ENCODE measurements at places on chromosomes 2 and 18. TPM values are rescaled to one million over a fixed set of nuclear protein-coding genes. Genes with fewer than 3 reads are reported as not detected.

DNA sequence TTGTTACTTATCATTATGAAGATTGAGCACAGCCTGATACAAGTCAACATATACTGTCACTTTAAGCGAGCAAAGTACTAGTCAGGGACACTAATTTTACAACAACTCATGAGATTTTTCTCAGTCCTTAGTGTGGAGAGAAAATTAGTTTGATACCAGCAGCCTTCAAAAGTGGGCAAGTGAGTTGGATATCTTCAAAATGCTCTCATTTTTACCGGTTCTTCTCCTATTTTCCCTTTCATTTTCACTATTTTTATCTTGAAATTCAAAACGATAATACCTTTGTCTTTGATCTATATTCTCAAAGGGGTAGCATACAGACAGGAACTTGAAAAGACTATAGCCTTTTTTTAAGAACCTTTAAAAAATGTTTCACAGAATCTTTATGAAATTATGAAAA lies 52.0 kb upstream of the UBXN4 start:
- peaks cover 21% of the 10 kb centered on the region for H3K4me1 ChIP-seq
- no peaks in the 10 kb centered on the region for H3K27me3 ChIP-seq
- peaks cover 12% of the 10 kb centered on the region for H3K36me3 ChIP-seq
- peak overlapping the region; percentile 40 for H3K4me3 ChIP-seq

GRCh38 chr2:194166818-194167217 lies 1490.2 kb upstream of the SLC39A10 start:
- H3K4me3 ChIP-seq, result no peak overlapping the region
- H3K27me3 ChIP-seq, result no peaks in the 10 kb centered on the region
- no peaks in the 10 kb centered on the region for H3K36me3 ChIP-seq
- DNase-seq, result no peak

DNA sequence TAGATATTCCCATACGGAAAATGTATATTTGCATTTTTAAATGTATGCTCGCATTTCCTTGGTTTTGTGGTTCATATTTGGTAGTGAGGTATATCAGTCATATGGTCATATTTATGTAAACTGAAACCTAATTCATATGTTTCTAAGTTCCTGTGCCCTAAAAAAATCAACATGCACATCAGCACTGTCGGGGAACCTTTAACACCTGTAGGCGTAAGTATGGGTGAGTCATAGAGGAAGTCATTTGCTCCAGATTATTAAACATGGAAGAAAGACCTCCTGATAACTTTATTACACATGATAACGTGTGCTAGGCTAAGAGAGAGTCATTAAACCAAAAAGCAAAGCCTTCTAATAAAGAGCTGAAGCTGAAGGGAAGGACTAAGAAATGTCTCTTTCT lies 437.7 kb downstream of the NRXN1 start:
- no peaks in the 10 kb centered on the region for H3K27me3 ChIP-seq
- H3K4me1 ChIP-seq, result no peaks in the 10 kb centered on the region
- H3K27ac ChIP-seq, result no peak overlapping the region
- DNase-seq, result no peak
- no peaks in the 10 kb centered on the region for H3K36me3 ChIP-seq

DNA sequence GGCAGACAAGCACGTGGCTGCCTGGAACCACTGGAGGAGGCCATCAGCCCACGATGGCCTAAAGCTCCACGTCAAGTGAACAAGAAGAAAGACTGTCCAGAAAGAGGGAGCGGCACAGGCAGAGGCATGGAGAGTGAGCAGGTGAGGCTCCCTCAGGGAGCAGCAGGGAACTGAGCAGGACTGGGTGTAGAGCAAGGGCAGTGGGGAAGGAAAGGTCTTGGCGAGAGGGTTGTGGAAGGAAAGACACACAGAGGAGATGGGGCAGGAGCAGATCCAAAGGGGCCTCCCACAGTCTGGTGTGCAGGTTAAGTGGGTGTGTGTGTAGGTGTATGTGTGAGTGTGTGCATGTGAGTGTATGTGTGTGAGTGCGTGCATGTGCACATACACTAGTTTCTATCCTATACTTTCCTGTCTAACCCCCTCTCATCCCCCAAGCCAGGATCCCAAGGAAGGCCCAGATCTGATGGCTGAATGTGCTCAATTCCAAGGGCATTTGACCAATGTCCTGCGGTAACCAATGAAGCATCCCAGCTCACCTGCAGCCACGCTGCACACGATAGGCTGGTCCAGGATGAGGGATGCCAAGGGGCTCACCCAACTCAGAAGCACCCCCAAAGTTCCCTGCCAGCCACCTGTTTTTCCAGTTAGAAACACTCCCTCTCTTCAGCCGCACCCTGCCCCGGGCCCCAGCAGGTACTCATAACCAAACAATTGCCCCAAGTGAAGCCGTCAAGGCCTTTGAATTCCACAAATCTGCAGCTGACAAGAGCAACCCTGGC lies 262.5 kb upstream of the RAB6C start:
- no peaks in the 10 kb centered on the region for H3K36me3 ChIP-seq
- H3K4me1 ChIP-seq, result no peaks in the 10 kb centered on the region
- no peak for DNase-seq
- H3K4me3 ChIP-seq, result no peak overlapping the region

DNA sequence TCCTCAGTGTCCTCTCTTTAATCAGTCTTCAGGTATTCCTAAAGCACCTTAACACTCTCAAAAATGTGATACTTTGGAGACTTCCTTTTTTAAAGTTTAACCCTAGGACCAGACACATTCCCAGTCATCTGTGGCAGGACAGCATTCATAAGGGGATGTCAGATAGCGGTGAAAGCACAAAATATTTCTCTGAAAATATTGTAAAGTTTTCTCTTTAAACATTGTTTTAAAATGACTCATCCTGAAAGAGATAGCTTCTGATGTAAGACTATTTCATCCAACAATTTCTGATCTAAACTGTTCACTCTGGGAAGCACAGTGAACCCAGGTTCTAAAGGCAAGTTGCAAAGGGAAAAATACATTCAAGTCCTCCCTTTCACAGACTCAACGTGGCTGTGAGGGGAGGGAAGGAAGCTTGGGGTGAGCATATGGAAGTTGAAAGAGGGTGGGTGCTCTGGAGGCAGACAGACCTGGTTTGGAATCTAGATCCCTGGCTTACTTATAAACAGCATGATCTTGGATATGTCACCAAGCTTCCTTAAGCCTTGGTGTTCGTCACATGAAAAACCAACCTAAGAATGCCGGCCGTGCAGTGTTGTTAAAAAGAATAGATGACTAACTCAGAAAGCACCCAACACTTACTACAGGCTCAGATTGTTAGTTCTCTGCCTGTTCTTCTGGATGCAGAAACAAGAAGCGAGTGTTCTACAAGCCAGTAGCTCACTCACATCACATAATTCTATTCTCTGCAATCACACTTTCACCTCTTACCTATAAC lies 12.1 kb downstream of the GALNT14 start:
- H3K27me3 ChIP-seq, result peaks cover 2% of the 10 kb centered on the region
- H3K4me1 ChIP-seq, result no peaks in the 10 kb centered on the region
- no peak overlapping the region for H3K4me3 ChIP-seq
- no peak overlapping the region for H3K27ac ChIP-seq
- no peak for DNase-seq

DNA sequence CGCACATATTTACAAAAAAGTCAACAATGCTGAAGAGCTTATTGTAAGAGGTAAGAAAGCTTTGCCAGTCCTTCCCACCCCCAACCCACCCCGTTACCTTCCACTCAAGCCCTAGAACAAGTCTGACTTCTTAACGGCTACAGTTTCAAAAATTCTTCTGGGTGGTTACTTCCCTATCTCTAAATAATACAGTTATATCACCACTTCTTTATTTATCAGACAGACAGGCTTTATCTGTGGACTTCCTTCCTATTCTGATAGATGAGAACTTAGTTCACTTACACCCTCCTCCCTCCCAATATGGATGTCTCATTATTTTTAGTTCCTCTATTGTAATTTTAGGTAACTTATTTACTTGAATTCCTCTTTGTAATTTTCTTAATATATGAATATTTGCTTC lies 26.7 kb upstream of the ACTR3 start:
- no peaks in the 10 kb centered on the region for H3K4me1 ChIP-seq
- H3K27ac ChIP-seq, result no peak overlapping the region
- peaks cover 6% of the 10 kb centered on the region for H3K27me3 ChIP-seq
- no peak overlapping the region for H3K4me3 ChIP-seq

- peaks cover 36% of the 10 kb centered on the region for H3K4me1 ChIP-seq
- DNase-seq, result no peak
- no peak overlapping the region for H3K27ac ChIP-seq
- no peak overlapping the region for H3K4me3 ChIP-seq
- no peaks in the 10 kb centered on the region for H3K36me3 ChIP-seq
Measured at GRCh38 chr2:18546567-18546966, 13.9 kb downstream of the RDH14 start.

DNA sequence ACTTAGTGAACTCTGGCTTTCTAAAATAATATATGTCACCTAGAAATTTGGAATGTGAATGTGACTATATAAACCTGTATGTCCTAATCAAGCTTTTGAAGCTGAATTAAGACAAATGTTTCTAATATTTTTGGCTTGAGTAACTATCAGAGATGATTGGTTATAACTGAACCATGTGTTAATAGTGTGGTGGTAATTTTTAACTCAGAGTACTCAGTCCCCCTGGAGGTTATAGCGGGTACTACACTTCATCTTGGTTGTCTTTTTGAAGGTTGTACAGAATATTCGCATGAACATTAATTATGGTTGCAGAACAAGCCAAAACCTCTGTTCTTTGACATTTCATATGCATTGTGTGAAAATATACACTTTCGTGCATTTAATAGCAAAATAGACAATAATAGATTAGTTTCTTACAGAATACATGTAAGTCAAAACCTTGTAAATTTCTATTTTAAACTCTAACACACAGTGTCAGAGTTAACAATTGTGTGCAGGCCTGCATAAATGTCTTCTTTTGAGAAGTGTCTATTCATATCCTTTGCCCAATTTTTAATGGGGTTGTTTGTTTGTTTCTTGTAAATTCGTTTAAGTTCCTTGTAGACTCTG lies 86.0 kb downstream of the OSBPL6 start:
- no peak overlapping the region for H3K4me3 ChIP-seq
- DNase-seq, result no peak

- no peak overlapping the region for H3K27ac ChIP-seq
- DNase-seq, result peak; percentile 67
- no peak overlapping the region for H3K4me3 ChIP-seq
Measured at GRCh38 chr2:88831792-88832248, 140.3 kb downstream of the RPIA start.

- no peaks in the 10 kb centered on the region for H3K4me1 ChIP-seq
- H3K36me3 ChIP-seq, result no peaks in the 10 kb centered on the region
- no peak overlapping the region for H3K27ac ChIP-seq
- no peak overlapping the region for H3K4me3 ChIP-seq
Measured at GRCh38 chr2:195619590-195619989, 37.4 kb upstream of the SLC39A10 start.

DNA sequence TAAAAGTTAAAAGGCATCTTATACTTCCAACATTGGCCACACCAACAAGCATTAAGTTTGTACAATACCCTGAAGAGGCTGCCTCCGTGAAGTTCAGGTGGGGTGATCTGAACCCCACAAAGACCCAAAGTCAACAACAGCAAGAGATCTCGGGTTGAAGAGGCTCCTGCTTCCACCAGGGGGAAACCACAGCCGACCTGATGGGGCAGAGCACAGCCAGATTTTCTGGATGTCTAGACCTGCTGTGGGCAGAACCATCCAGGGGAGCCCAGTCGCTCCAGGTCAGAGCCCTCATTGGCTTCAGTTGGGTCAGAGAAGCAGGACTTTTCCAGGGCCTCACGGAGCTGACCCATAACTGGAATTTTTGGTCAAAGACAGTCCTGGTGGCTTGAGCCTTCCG lies 66.5 kb upstream of the ACKR3 start:
- peaks cover 32% of the 10 kb centered on the region for H3K27me3 ChIP-seq
- H3K4me3 ChIP-seq, result no peak overlapping the region
- DNase-seq, result no peak
- peaks cover 8% of the 10 kb centered on the region for H3K4me1 ChIP-seq
- H3K27ac ChIP-seq, result no peak overlapping the region

DNA sequence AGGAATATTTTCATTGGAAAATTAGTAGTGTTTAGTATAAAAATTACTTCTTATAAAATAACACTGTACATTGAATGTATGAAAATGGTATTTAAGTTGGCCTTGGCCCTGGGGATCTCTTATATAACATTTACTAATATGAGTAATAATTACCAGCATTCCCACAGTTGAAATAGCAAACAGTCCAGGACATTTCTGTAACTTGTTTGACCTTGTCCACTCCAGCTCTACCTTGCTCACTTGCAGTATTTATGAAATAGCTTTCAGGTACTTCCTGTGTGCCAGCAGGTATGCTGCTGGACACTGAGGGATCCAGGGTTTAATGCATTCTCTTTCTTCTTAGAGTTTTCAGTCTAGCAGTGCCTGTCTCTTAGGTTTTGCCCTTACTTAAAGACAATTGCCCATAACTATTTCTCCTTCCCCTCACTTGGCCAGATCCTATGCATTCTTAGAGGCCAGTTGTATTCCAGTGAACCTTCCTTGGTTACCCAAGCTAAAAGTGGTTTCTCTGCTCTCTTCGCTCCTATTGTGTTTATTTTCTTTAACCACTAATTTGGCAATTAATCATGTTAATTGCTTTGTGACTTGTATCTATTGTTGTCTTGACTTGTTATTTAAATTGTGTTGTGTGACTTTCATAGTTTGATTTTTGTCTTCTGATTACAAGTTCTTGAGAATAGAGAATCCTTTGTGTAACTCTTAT lies 25.9 kb downstream of the BABAM2 start:
- H3K27me3 ChIP-seq, result no peaks in the 10 kb centered on the region
- DNase-seq, result no peak
- H3K27ac ChIP-seq, result no peak overlapping the region
- peaks cover 11% of the 10 kb centered on the region for H3K36me3 ChIP-seq
- H3K4me1 ChIP-seq, result peaks cover 23% of the 10 kb centered on the region
- no peak overlapping the region for H3K4me3 ChIP-seq

GRCh38 chr2:164903204-164903603 lies 52.1 kb downstream of the SLC38A11 start:
- no peaks in the 10 kb centered on the region for H3K4me1 ChIP-seq
- H3K27me3 ChIP-seq, result no peaks in the 10 kb centered on the region
- H3K4me3 ChIP-seq, result no peak overlapping the region
- no peak overlapping the region for H3K27ac ChIP-seq
- no peak for DNase-seq
- H3K36me3 ChIP-seq, result no peaks in the 10 kb centered on the region

GRCh38 chr2:203656522-203657287 lies 49.7 kb upstream of the CD28 start:
- no peak overlapping the region for H3K27ac ChIP-seq
- peaks cover 22% of the 10 kb centered on the region for H3K4me1 ChIP-seq

GRCh38 chr18:7668392-7668791 lies 101.3 kb downstream of the PTPRM start:
- H3K27me3 ChIP-seq, result no peaks in the 10 kb centered on the region
- H3K36me3 ChIP-seq, result no peaks in the 10 kb centered on the region
- H3K4me3 ChIP-seq, result no peak overlapping the region
- no peak for DNase-seq

The ASB18 gene
- not detected for total RNA-seq

The CGREF1 gene
- total RNA-seq, result 2.7 TPM

The DES gene
- not detected for total RNA-seq

The STARD6 gene
- total RNA-seq, result not detected

The IL18R1 gene
- 26.6 TPM for total RNA-seq

The CDH2 gene
- not detected for total RNA-seq

The CRACDL gene
- total RNA-seq, result 0.12 TPM

The FBXO41 gene
- 15.2 TPM for total RNA-seq

The MDH1 gene
- 261 TPM for total RNA-seq

The PLGLB2 gene
- total RNA-seq, result 0.29 TPM

The CFAP221 gene
- not detected for total RNA-seq

The LOXL3 gene
- 0.90 TPM for total RNA-seq

The NYAP2 gene
- total RNA-seq, result not detected

The NTSR2 gene
- total RNA-seq, result not detected

The TGIF1 gene
- total RNA-seq, result 45.9 TPM

The KLHL14 gene
- not detected for total RNA-seq

All from activated CD4-positive, alpha-beta memory T cell treated with anti-CD3 and anti-CD28 coated beads for 36 hours (primary cell).